BJ (cell line): ENCODE measurements at places on chromosomes 7 and 10. TPM values are rescaled to one million over a fixed set of nuclear protein-coding genes. Genes with fewer than 3 reads are reported as not detected.

- no peak for DNase-seq
Measured at GRCh38 chr7:38215115-38215514, 37.1 kb downstream of the STARD3NL start.

The HOXA3 gene
- 0.09 and 0.15 TPM in 2 replicates for polyA plus RNA-seq

The HSPA12A gene
- 7.0 and 7.9 TPM in 2 replicates for polyA plus RNA-seq

GRCh38 chr10:45550903-45551786, 121.4 kb downstream of the ZFAND4 start:
- DNase-seq = no peak

- no peak for DNase-seq
Measured at GRCh38 chr10:17425584-17426262, 28.7 kb downstream of the ST8SIA6 start.

GRCh38 chr10:96921655-96922054, 89.6 kb downstream of the LCOR start:
- DNase-seq = no peak

GRCh38 chr10:62573929-62574328, 199.8 kb downstream of the ZNF365 start:
- DNase-seq = no peak

GRCh38 chr7:126303926-126304325, 948.8 kb downstream of the GRM8 start:
- DNase-seq = no peak

GRCh38 chr10:104430360-104430759, 76.7 kb downstream of the CFAP58 start:
- no peak for DNase-seq

The TCTN3 gene
- polyA plus RNA-seq = 38.0 and 48.6 TPM in 2 replicates

- DNase-seq = no peak
Measured at GRCh38 chr7:102061981-102062390, 224.7 kb upstream of the SH2B2 start.

The LRRC18 gene
- polyA plus RNA-seq = not detected in 2 replicates

DNA sequence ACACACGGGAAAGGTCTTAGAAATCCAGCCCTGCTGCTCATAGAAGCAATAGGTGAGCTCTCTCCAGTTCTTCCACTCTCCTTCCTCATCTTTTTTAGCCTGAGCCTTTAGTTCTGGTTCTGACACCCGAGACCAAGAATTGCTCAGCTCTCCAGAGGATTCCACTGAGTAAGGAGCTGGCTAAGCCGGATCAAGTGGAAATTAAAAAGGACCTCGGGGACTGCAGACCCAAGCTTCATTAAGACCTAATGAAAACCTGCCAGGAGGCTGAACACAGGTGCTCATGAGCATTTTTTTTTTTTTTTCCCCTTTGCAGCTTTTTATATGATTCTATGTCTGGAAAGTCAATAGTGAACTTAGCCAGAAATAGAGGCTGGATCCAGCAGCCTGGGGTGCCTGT, 1176.0 kb upstream of the AUTS2 start:
- DNase-seq = no peak

DNA sequence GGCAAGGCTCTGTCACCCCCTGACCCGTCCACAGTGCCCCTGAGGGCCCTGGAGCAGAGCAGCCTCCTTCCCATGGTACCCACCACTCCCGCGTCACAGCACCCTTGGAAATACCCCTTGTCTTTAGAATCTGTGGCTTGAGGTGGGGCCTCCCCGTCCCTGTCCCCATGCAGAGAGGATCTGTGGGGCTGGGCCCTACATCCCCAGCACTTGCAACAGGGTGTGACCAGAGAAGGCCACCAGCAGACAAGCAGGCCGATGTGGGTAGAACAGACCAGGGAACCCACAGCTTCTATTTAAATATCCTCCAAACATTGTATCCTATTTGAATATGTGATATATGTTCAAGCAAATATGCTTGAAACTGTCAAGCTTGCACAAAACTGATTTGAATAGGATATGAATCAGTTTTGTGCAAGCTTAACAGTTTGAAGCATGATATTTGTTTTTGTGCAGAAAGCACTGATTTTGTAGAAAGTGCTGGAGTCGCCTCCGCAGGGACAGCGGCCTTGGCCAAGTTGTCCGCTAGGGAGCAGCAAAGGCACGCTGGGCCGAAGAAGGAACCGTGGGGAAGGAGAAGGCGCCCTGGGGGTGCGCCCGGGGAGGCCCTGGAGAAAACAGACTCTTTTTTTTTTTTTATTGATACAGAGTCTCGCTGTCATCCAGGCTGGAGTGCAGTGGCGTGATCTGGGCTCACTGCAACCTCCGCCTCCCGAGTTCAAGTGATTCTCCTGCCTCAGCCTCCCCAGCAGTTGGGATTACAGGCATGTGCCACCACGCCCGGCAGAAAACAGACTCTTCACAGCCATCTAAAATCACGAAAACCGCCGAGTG, 2.2 kb downstream of the CFAP46 start:
- no peak for DNase-seq

The NPFFR1 gene
- not detected in 2 replicates for polyA plus RNA-seq

DNA sequence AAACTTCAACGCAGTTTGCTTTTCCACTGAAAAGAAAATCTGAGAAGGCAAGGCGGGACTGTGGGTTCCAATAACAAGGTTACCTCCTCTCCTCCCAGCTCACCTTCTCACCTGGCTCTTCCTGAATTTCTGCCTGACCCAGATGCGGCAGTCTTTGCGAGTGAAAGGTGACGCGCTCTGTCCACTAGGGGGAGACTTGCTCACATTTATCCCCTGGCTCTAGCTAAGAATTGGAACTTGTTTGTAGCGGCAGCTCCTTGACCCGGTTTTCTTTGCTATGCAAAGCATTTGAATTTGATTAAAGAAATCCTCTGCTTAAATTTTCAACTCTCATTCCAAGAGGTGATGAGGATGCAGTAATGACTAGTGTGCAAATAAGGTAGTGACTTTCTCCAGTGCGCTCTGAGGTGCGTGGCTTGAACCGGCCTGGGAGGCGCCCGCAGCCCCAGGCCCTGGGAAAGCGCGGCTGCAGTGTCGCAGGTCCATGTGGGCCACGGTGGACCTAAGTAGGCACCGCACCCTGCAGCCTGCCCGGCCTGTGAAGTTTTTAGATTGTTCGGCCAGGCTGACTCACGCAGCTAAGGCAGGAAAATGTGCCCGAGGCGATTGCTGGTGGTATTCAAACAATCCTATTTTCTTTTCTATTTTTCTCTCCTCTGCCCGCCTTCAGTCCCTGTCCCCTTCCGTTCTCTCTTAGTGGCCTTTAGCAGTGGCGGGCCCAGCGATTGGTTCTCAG, 336.9 kb upstream of the NPSR1 start:
- peak; percentile 35 for DNase-seq

DNA sequence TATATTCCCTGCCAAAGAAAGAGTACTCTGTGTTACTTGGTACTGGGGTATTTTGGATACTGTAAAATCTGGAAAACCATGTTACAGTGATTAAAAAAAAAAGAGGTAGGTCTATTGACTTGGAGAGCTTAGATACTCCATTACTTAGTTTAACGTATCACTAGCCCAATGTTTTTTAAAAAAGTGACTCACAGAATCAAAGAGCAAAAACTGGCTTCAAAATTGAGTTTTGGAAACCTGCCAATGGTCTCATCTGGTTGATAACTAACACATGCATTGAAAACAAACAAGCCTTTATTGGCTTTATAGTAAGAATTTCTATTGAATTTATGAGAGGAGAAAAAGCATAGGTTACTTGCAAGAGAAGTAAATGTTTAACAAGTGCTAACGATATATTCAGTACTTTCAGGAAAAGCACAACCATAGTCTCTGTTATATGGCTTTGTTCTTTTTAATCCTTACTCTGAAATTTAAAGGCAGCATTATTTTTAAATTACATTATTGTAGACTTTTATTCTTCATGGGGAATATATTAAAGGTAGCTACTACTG, 563.3 kb upstream of the SORCS1 start:
- no peak for DNase-seq

- no peak for DNase-seq
Measured at GRCh38 chr10:45548068-45548467, 124.5 kb downstream of the ZFAND4 start.

DNA sequence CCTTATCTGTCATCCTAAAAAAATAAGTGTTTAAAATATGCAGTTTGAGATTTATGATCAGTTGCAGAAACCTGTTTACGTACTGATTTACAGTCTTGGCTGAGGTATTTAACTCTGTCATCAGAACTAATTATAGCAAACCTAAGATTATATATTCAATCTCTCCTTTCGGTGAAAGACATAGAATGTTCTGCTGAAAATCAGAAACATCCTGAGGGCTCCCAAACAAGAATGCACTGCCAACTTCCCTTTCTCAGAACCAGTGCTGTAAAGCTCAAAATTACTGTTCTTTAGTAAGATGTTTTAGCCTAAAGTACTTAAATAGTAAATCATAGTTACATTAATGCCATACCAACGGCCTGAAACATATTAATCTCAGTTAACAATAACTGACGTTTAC, 34.3 kb downstream of the FAM204A start:
- DNase-seq = no peak

DNA sequence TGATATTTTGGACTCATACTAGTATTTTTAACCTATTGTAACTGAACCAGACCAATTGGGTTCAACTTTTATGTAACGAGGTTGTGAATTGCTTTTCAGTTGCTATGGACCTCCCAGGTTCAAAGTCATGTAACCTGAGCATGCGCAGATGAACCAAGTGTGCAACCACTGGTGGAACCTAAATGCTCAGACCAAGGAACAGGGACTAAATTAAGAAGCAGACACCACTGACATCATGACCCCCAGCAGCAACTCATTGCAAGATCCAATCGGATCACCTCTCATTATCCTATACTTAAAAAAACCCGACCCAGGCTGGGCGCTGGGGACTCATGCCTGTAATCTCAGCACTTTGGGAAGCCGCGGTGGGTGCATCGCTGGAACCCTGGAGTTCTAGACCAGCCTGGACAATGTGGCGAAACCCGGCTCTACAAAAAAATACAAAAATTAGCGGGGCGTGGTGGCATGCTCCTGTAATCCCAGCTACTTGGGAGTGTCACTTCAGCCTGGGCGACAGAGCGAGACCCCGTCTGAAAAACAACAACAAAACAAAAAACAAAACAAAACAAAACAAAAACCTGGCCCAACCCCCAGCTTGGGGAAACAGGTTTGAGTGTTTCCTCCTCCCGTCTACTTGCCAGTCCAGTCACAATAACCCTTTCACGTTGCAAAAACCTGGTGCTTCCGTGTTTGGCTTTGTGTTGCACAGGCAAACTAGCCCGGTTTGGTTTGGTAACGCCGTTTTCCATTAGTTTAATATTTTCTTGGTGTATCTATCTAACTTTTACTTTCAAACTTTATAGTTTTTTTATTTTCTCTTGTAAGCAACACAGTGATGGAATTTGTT, 11.3 kb upstream of the ZNF518A start:
- no peak for DNase-seq

DNA sequence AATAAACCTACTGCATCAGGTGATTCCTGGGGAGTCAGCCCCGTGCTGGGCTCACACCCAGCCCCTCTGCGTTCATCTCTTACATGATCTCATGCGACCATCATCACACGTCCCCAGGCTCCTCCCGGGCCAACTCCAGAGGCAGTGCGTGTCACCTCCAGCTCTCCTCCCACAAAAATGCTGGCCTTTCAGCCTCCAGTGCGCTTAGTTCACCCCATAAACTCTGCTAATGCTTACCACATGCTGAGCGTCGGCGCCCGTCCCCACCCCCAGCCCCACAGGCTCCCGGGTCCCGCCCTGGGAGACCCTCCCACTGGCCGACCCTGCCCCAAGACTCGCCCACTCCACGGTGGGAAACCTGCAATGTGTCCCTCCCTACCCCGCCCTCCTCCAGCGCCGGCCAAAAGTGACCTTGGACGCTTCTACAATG, 816 bp upstream of the SDK1 start:
- no peak for DNase-seq

The AKR1C1 gene
- 4.0 and 4.2 TPM in 2 replicates for polyA plus RNA-seq

DNA sequence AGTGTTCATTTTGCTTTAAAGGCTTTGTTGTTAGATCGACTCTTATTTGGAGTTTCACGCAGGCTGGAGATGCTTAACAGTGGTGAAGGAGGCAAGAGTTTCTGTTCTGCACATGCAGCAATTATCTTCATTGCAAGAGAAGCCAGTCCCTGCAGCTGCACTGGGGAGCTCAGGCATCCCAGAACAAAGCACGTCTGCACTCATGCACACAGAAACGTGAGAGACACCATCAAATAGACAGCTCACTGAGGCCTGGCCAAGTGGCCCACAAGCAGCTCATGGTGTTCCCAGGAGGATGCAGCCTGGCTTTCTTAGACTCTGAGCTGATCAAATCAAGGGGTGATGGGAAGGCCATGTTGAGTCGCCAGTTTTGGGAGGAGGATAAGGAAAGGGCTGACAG, 246.1 kb downstream of the CREB5 start:
- no peak for DNase-seq

The TAS2R41 gene
- polyA plus RNA-seq = not detected in 2 replicates

The GRID1 gene
- polyA plus RNA-seq = 0.20 and 0.49 TPM in 2 replicates

GRCh38 chr10:89915021-89915420, 213.6 kb downstream of the KIF20B start:
- DNase-seq = no peak

The TAS2R40 gene
- polyA plus RNA-seq = not detected in 2 replicates

DNA sequence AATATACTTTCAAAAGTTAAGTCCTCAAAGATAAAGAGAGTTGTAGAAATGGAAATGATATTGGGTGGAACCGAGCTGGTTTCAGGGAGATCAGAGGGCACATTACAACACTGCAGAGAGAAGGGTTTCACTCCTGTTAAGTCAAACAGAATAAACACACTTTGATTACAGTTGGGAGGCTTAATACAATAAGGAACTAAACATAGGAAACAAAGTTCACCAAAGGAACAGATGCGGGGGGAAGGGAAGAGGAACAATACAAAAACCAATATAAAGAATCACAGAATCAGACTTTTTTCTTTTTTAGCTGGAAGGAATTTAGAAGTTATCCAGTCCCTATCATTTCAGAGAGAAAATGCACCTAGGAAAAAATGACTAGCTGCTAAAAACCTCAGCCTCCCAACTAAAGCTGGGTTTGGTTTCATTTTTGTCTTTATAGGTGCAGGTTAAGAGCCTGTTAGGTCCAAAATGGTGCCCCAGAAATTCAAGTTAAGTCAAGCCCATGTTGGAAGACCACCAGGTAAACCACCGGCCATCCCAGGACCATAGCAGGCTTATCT, 81.9 kb downstream of the DNMBP start:
- DNase-seq = no peak

- no peak for DNase-seq
Measured at GRCh38 chr10:90924552-90924951, 3.7 kb upstream of the ANKRD1 start.

DNA sequence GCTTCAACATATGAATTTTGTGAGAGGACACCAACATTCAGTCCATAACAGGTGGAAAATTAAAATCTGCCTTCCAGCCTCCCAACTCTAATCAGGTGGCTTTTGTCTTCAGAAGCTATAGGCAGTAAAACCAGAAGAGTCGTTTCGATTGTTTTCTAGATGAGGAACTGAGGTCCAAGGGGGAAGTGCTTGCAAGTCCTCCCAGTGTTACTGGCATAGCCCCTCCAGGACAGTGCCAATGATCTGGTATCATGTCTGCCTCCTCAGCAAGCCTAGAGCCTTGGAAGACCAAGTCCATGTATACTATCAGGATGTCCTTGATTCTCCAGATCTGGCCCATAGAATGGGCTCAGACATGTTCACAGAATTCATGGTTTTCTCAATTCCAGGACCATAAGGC, 16.9 kb downstream of the CYP26A1 start:
- DNase-seq = no peak
